ENCODE measurements at places on chromosomes 6 and 20. TPM values are rescaled to one million over a fixed set of nuclear protein-coding genes. Genes with fewer than 3 reads are reported as not detected.

DNA sequence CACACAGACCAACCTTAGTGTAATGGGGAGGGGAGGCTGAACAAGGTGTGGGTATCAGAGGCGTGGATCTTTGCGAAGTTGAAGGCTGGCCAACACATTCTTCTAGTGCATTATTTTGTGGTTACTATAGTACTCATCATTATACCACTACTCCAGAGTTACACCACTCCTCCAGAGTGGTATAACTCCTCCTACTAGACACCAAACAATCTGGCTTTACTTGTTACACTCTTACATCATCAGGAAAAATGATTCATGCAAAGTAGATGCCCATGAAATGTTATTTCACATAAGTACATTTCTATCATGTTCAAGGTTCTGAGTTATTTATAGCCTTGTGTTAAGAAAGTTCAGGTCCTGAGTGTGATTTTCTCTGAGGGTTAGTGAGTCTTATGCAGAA is 443.1 kb upstream of the OPRM1 start:
- DNase-seq: no peak
- peaks cover 13% of the 10 kb centered on the region for H3K4me1 ChIP-seq
- H3K27me3 ChIP-seq: no peaks in the 10 kb centered on the region
- H3K27ac ChIP-seq: no peak overlapping the region

DNA sequence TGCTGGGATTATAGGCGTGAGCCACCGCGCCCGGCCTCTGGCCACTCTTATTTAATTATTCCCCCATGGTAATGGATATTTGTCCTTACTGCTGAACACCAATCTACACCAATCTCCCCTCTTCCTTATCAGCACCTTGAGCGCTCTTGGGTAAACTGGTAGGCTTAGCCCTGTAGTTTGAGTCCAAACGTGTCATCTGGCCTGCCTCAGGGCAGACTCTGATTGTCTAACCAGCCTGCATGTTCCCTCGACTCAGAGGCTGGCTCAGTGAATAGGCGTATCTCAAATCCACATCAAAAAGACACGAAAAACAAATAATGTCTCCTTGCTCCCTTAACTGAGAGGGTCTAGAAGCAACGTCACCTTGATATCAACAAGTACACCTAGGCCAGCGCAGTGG is 260.9 kb downstream of the TFAP2C start:
- DNase-seq: no peak
- H3K36me3 ChIP-seq: no peaks in the 10 kb centered on the region
- peaks cover 8% of the 10 kb centered on the region for H3K4me1 ChIP-seq

Gene PNPLA1
- total RNA-seq: not detected

DNA sequence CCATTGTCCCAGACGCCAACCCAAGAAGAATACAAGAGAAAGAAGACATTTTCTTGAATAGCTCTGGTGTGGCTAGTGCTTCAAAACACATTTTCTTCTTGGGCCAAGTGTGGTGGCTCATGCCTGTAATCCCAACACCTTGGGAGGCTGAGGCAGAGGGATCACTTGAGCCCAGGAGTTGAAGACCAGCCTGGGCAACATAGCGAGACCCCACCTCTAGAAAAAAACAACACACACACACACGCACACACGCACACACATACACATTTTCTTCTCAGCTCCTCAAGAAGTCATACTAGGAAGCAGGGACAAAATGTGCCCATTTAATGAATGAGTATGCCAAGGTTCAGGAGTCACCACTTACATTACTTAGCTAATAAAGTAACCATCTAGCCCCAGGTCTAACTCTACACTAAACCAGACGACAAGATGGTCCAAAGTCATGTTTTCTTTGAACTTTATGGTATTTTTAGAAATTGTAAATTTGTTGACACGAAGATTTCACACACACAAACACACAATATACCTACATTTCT is 68.8 kb downstream of the ZMYND8 start:
- H3K4me3 ChIP-seq: no peak overlapping the region
- no peak overlapping the region for H3K27ac ChIP-seq
- peaks cover 30% of the 10 kb centered on the region for H3K36me3 ChIP-seq
- no peaks in the 10 kb centered on the region for H3K4me1 ChIP-seq
- no peak for DNase-seq

Gene MCCD1
- not detected for total RNA-seq

Gene HLA-DRB5
- 0.42 TPM for total RNA-seq

GRCh38 chr20:23023621-23024177 is 11.4 kb upstream of the SSTR4 start:
- no peak overlapping the region for H3K27ac ChIP-seq
- H3K4me3 ChIP-seq: no peak overlapping the region
- no peaks in the 10 kb centered on the region for H3K4me1 ChIP-seq

Gene C20orf96
- total RNA-seq: 5.1 TPM

- no peaks in the 10 kb centered on the region for H3K4me1 ChIP-seq
- H3K27ac ChIP-seq: no peak overlapping the region
- H3K36me3 ChIP-seq: no peaks in the 10 kb centered on the region
- H3K27me3 ChIP-seq: no peaks in the 10 kb centered on the region
- no peak overlapping the region for H3K4me3 ChIP-seq
These were observed 134.0 kb downstream of the PDE7B start for GRCh38 chr6:135985471-135985870.

DNA sequence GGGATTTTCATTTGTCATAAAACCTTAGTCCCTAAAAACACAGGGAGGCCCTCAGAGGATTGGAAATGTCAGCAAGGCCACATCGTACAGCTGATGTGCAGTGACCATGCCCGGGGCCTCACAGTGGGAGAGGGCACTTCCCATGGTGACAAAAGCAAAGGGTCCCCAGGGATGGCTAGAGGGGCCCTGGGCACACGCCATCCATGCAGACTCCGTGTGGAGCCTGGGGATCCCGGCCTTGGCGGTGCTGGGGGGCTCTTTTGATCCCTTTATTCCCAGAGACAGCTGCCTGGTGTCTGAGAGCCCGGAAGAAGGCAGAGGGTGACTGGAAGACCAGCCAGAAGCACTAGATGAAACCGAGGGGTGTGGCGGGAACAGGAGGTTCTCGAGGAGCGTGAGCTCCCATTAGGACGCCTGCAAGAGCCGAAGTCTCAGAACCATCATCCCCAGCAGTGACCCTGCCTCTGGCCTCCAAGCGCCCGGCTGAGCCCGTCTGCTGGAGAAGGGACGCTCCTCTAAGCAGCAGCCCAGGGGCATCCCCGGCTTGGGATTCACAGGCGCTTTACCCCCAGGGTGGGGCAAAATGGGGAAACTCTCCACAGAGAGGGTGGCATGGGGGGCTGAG is 49.1 kb upstream of the FRMD1 start:
- H3K27me3 ChIP-seq: peaks cover 22% of the 10 kb centered on the region
- no peak overlapping the region for H3K27ac ChIP-seq
- no peaks in the 10 kb centered on the region for H3K4me1 ChIP-seq
- H3K36me3 ChIP-seq: no peaks in the 10 kb centered on the region
- no peak overlapping the region for H3K4me3 ChIP-seq

GRCh38 chr6:24849713-24850112 is 51.0 kb upstream of the ARMH2 start:
- peak overlapping the region; percentile 50 for H3K27ac ChIP-seq
- H3K27me3 ChIP-seq: no peaks in the 10 kb centered on the region
- no peak for DNase-seq
- H3K4me3 ChIP-seq: no peak overlapping the region
- H3K36me3 ChIP-seq: peaks cover 72% of the 10 kb centered on the region

DNA sequence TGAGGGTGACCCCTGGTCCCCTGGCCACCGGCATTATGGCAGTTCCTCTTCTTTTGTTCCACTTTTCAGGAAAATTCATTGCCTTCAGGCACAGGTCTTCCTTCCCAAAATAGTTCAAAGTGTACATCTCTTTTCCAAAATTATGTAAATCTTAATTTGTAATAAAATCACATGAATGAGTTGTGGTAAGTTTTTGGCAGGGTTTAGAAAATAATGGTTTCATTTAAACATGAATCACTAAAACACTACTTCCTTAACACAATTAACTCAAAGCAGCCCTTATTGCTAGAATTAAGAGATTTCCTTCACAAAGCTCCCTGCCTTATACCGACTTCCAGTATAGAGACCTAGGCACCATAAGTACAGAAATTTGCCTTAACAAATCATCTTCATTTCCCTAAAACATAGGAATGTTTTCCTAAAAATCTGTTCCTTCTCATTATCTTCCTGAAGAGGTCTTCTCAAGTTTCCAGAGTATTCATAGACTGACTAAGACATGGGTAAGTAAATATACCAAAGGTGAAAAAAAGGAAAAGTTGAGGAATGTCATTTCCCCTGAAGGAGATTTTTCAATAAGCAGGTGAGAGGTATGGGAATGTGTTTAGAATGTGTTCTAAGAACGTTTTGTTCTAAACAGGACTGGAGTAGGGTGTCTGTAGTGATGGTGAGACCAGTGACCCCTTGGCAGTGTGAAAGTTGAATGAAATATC is 148.2 kb upstream of the CITED2 start:
- no peak for DNase-seq
- peaks cover 20% of the 10 kb centered on the region for H3K4me1 ChIP-seq
- H3K36me3 ChIP-seq: no peaks in the 10 kb centered on the region
- H3K27ac ChIP-seq: no peak overlapping the region
- H3K27me3 ChIP-seq: peaks cover 12% of the 10 kb centered on the region
- H3K4me3 ChIP-seq: no peak overlapping the region

Gene CDSN
- not detected for total RNA-seq
